ENCODE measurements at places on chromosomes 2 and 18.

GRCh38 chr18:73511771-73512503 lies 635.7 kb downstream of the FBXO15 start:
- no peak for DNase-seq

- DNase-seq, result no peak
Observed at GRCh38 chr2:224910574-224910925, 131.7 kb downstream of the DOCK10 start.

GRCh38 chr2:8241317-8241716 lies 440.5 kb upstream of the ID2 start:
- DNase-seq, result no peak

DNA sequence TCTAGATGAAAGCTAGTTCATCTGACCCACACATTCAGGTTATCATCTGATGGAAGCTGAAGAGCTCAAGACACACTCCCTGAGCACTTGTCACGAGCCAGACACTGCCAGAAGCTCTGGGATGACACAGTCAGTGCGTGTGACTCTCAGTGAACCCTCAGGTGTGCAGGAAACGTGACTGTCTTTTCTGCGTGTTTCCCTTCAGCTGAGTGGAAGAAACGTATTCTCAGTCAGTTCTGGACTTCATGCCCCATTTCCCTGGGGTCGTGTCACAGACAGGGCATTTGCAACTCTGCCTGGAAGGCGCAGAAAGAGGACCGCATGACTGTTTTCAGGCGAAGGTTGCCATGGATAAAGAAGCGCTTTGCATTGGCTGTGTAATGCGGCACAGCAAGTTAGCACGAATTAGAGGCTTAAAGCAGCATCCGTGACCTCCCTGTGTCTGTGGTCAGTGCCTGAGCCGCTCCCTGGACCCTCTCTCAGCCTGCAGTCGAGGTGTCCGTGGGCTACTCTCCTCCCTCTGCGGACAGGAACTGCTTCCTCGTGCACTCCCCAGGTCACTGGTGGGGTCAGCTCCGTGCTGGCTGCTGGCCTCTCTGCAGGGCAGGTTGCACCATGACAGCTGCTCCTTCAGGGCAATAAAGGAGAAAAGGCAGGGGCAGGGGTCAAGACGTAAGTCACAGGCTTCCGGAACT lies 3.3 kb upstream of the ALLC start:
- no peak for DNase-seq

DNA sequence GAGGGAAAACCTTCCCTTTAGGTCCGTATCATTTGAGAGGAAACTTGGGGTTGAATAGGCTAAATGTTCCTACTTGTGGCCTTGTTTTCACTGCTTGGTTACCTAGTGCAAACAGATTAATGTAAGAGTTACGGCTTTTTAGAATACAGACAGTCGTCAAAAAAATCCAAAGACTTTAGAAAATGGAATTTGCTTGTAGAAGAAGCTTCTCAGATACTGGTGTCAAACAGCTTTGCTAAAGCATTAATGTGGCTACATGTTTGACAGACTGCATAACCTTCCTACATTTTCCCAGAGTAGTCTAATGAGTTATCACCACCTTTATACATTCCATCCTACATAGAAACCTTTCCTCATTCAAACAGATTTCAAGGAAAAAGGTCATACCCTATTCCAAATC lies 114.6 kb downstream of the FMNL2 start:
- DNase-seq, result no peak

Measured in activated naive CD4-positive, alpha-beta T cell (primary cell).